NCI-H446 (cell line): ENCODE measurements at places on chromosomes 2 and 18.

DNA sequence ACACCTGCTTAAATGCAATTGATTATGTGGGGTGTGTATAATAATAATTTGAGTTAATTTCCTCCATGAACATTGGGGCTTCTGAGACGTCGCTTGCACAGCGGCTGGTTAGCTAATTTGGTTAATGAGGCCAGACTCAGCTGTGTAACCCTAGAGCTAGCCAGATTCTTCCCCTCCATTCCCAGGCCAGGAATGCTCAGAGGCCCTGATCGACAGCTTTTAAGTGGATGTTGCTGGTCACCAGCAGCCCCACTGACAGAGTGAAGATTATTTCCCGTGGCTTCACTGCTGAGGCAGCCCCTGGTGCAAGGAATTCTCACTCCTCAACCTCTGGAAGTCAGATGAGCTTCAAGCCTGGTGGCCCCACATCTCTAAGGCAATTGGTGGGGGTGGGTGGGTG lies 12.4 kb upstream of the EPAS1 start:
- DNase-seq, result no peak

GRCh38 chr2:29519338-29519925 lies 402.0 kb downstream of the ALK start:
- DNase-seq, result no peak

- no peak for DNase-seq
These were observed 71.7 kb upstream of the TPO start for GRCh38 chr2:1341404-1342120.

DNA sequence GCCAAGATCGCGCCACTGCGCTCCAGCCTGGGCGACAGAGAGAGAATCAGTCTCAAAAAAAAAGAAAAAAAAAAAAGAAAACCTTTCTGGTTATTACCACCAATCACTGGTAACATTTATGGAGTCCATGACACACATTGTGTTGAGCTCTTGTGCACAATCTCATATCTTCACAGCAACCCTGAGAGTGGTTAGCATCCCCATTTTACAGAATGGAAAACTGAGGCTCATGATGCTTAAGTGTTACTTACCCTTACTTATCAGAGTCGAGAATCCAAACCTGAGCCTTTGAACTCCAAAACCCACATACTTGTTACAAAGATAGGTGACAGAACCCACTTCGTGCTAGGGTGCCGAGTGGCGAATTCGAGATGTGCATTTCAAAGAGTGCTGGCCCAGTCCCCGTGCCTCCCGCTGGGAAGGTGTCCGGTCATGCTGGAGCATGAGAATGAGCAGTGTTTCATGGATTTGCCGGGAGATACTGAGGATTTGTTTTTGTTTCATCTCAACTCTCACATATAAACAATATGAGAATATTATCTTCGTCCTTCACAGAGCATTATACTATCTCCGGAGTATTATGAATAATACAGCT lies 50.9 kb downstream of the CYP27C1 start:
- no peak for DNase-seq

- no peak for DNase-seq
These were observed 68.7 kb downstream of the MTHFD2 start for GRCh38 chr2:74267068-74267467.

GRCh38 chr2:160876029-160876428 lies 284.2 kb upstream of the TANK start:
- DNase-seq, result no peak

- no peak for DNase-seq
These were observed 70.9 kb downstream of the OLA1 start for GRCh38 chr2:174177316-174177890.

DNA sequence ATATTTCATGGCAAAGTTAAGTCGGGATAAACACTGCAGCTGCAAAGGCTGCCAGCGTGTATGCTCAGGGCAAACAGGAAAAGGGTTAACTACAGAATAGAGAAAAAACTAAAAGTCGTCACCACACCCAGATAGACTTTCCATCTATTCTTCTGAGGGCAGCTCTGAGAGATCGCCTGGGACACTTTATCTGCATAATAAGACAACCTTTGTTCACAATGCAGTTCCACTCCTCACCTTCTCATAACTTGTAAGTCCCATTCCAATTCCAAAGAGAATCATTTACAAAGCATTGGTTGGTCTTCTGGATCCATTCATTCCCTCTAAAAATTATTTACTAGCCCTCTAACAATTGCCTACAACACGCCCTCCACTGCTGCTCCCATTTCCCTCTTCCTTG lies 437.4 kb downstream of the RND3 start:
- no peak for DNase-seq

DNA sequence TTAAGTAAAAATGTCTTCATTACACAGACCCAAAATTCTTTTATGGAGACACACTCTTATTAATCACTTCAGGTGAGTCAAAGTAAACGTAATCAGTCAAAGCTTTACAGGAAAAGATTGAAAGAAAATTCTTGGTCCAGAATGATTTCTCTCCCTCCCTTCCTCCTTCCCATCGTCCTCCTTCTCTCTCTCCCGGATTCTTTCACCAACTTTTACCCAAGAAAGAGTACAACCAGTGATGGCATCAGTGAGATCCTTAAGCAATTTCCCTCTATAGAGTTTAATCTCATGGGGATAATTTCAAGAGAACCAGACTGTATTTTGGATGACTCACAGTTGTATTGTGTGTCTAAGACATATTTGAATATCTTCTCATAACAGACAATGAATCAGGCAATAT lies 258.1 kb downstream of the ALK start:
- no peak for DNase-seq

DNA sequence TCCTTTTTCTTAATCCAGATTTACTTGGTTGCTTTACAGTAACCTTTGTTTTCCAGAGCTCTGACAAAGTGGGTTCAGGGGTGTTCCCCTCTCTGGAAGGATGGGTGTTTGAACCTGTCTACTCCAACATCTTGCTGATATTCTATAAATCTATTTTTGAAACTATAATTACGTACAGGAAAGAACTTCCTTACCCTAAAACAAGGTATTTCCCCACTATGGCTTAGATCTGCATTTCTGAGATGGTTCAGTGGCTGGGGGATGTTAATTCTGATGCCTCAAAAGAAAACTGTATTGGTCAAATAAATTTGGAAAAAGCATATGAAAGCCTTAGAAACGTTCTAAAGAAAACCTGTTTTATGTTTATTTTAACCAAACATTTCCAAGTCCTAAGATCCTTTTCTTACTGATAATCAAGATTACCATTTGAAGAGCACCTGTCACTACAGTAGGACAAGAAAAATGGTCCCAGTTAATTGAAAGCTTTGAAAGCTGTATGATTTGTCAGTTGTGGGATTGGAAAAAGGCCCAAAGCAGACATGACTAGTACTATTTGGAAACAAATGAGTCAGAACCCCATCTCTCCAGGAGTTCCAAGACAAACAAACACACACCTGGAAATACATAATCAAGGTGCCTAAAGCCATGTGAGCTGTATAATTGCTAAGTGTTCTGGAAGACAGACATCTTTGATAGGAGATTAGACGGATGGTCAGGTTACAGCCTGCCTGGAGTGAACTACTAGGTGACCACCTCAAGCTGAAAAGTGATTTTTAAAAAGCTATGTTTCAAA lies 57.5 kb downstream of the KDM3A start:
- DNase-seq, result no peak

GRCh38 chr18:4207383-4207985 lies 247.6 kb downstream of the DLGAP1 start:
- DNase-seq, result no peak

DNA sequence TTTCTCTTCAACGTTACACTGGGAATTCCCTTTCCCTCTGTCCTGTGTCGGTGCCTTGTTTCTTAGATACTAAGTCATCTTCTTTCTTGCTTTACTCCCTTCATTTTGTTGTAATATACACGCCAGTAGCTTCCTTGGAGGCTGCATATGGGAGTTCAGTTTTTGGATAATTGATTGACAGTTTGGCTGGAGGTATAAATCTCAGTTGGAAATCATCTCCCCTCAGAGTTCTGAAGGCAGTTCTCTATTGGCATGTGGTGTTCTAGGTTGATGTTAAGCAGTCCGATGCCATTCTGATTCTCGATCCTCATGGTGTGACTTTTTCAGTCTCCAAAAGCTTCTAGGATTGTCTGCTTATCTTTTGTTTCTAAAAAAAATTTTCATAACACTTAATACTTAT lies 152.5 kb upstream of the GLI2 start:
- no peak for DNase-seq

GRCh38 chr2:18267501-18267900 lies 293.0 kb downstream of the RDH14 start:
- no peak for DNase-seq
